ENCODE measurements at places on chromosomes 11 and 22. TPM values are rescaled to one million over a fixed set of nuclear protein-coding genes. Genes with fewer than 3 reads are reported as not detected.

Gene ALG8
- polyA plus RNA-seq = 130 TPM

Gene TIGD3
- 1.5 TPM for polyA plus RNA-seq

Gene TMA7B
- polyA plus RNA-seq = not detected

Gene OR52N1
- polyA plus RNA-seq = not detected

Gene TRIM48
- not detected for polyA plus RNA-seq

- no peak for DNase-seq
- H3K4me3 ChIP-seq = no peak overlapping the region
- H3K27ac ChIP-seq = peak overlapping the region; percentile 18
- no peaks in the 10 kb centered on the region for H3K27me3 ChIP-seq
These were observed 54.3 kb downstream of the FAT3 start for GRCh38 chr11:92278791-92279433.

DNA sequence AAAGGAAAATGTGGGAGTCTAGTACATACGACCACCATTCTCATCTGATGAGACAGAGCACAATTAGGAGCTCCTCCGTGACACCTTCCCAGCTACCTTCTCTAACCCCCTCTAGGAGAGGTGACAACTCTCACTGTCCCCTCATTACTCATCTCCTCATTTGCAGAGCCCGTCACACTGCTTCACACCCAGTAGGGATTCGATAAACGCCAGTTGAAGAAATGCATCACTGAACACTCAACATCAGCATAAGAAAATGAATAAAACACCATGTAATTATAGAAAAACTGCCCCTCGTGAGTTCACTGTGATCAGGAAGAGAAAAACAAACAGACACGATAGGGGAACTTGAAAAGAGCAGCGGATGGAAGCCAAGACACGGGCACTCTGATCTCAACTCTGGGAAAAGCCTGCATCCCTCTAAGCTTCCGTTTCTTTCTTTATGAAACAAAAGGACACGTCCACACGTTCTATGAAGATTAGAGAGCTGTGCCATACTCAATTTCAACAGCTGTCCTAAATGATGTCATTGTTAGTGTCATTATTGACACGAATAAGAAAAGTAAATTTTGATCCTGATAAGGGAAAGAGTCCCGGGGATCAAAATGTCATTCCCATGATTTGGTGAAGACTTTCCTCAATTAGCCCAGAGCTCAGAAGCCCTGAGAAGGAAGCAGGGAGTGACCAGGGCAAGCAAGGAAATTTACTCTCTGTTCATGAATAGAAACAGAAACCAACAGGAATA is 356.9 kb downstream of the LARGE1 start:
- H3K27me3 ChIP-seq = no peaks in the 10 kb centered on the region
- no peaks in the 10 kb centered on the region for H3K36me3 ChIP-seq
- no peak overlapping the region for H3K4me3 ChIP-seq
- H3K4me1 ChIP-seq = no peaks in the 10 kb centered on the region
- H3K27ac ChIP-seq = no peak overlapping the region

GRCh38 chr22:28030473-28030872 is 111.4 kb upstream of the PITPNB start:
- no peaks in the 10 kb centered on the region for H3K27me3 ChIP-seq
- H3K36me3 ChIP-seq = no peaks in the 10 kb centered on the region
- DNase-seq = no peak
- H3K4me3 ChIP-seq = no peak overlapping the region

- peak overlapping the region; percentile 36 for H3K4me3 ChIP-seq
- H3K27ac ChIP-seq = no peak overlapping the region
- peak; percentile 97 for DNase-seq
- H3K4me1 ChIP-seq = no peaks in the 10 kb centered on the region
- H3K27me3 ChIP-seq = peaks cover 4% of the 10 kb centered on the region
These were observed 81.7 kb upstream of the PRR5 start for GRCh38 chr22:44620129-44620840.

DNA sequence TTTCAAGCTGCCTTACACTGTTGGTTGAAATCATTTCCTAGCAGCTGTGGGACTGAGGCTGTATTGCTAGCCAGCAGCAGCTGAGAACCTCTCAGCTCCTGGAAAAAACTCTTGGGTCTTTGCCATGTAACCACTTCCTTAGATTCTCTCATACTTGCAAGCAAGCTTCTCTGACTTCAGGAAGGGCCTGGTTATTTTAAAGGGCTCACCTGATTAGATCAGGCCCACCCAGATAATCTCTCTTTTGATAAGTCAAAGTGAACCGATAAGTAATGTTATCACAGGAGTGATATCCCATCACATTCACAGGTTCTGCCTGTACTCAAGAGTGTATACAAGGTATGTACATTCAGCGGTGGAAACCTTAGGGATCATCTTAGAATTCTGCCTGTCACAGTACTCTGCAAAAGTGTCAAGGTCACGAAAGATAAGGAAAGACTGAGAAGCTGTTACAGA is 7.4 kb upstream of the CLPB start:
- H3K4me3 ChIP-seq = no peak overlapping the region
- H3K27me3 ChIP-seq = no peaks in the 10 kb centered on the region
- H3K4me1 ChIP-seq = no peaks in the 10 kb centered on the region

GRCh38 chr11:71309611-71310010 is 57.2 kb upstream of the SHANK2 start:
- H3K36me3 ChIP-seq = no peaks in the 10 kb centered on the region
- DNase-seq = no peak
- no peak overlapping the region for H3K4me3 ChIP-seq
- H3K4me1 ChIP-seq = no peaks in the 10 kb centered on the region

DNA sequence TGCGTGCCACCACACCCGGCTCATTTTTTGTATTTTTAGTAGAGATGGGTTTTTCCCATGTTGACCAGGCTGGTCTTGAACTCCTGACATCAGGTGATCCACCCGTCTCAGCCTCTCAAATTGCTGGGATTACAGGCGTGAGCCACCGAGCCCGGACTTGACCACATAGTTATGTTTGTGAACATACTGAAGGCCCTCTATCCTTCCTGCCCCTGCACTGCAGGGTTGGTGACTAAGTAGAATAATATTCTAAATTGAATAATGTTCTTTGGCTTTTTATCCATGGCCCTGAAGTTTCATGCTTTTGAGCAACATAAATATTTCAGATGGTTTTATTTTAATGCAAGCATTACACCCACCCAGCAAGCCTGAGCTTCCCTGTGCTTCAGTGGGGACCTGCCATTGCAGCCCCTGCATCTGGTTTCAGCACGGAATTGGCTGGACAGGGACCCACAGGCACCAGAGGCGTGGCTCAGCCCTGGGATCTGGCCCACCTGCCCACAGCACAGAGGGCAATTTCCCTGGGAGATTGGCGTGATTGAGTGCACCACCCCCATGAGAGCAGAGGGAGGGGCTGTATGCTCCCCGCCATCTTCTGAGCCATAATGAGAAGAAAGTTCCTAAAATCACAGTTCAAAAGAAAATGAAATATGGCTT is 460.5 kb downstream of the BRD1 start:
- H3K27me3 ChIP-seq = no peaks in the 10 kb centered on the region
- H3K4me1 ChIP-seq = no peaks in the 10 kb centered on the region
- DNase-seq = no peak

GRCh38 chr22:39453765-39454378 is 2.9 kb upstream of the MGAT3 start:
- no peak overlapping the region for H3K27ac ChIP-seq
- peak; percentile 56 for DNase-seq
- no peak overlapping the region for H3K4me3 ChIP-seq
- H3K4me1 ChIP-seq = peaks cover 18% of the 10 kb centered on the region
- H3K36me3 ChIP-seq = no peaks in the 10 kb centered on the region
- peaks cover 27% of the 10 kb centered on the region for H3K27me3 ChIP-seq

DNA sequence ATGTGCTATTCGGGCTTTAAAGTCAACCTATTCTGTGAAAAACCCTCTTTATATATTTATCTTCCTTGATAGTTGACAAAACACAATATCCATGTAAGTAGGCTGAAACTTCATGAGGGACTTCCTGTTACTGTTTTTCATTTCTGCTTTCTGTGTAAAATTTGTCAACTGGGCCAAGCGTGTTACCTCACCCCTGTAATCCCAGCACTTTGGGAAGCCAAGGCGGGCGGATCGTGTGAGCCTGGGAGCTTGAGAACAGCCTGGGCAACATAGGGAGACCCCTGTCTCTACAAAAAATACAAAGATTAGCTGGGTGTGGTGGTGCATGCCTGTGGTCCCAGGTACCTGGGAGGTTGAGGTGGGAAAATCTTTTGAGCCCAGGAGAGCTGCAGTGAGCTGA is 66.5 kb upstream of the SLC25A18 start:
- H3K27ac ChIP-seq = no peak overlapping the region
- DNase-seq = no peak
- H3K36me3 ChIP-seq = peaks cover 13% of the 10 kb centered on the region
- no peaks in the 10 kb centered on the region for H3K27me3 ChIP-seq
- H3K4me1 ChIP-seq = peaks cover 32% of the 10 kb centered on the region

DNA sequence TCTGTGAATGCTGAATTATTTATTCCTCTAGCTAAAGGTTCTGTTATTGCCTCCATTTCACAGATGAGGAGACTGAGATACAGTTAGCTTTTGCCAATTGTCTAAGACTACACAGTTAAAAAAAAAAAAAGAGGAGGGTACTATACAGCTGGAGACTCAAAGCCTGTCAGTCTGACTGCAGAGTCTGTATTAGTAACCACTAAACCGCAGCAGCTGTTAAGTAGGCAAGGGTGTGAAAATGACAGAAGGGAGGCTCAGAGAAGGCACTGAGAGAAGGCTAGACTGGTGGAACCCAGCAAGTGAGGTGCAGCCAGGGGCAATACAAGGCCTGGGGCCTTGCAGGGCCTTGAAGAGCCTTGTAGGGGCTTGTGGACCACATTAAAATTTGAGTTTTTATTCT is 181.2 kb downstream of the CSNK2A3 start:
- H3K4me3 ChIP-seq = no peak overlapping the region
- H3K27me3 ChIP-seq = no peaks in the 10 kb centered on the region
- H3K36me3 ChIP-seq = no peaks in the 10 kb centered on the region
- DNase-seq = no peak
- H3K4me1 ChIP-seq = no peaks in the 10 kb centered on the region

DNA sequence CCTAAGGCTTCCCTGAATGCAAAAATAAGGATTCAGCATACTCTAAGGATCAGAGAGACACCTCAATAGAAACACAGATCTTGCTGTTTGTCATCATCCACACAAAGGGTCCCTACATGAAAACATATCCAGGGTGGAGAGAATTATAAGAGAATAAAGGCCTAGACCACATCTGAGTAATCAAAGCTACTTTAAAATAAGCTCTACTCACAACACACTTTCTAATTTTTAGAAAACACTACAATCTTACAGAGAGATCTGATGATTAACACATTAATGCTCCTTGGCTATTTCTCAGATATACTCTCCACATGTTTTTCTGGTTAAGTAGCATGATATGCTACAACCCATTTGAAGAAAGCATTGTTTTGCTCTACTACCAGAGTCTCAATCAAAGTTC is 108.2 kb downstream of the ETS1 start:
- H3K36me3 ChIP-seq = peaks cover 11% of the 10 kb centered on the region
- no peaks in the 10 kb centered on the region for H3K4me1 ChIP-seq
- no peak overlapping the region for H3K27ac ChIP-seq
- no peaks in the 10 kb centered on the region for H3K27me3 ChIP-seq

GRCh38 chr11:11477695-11478420 is 124.8 kb upstream of the CSNK2A3 start:
- H3K4me1 ChIP-seq = peaks cover 10% of the 10 kb centered on the region
- no peaks in the 10 kb centered on the region for H3K27me3 ChIP-seq
- no peak overlapping the region for H3K4me3 ChIP-seq
- DNase-seq = no peak

Data from GM23338 (cell line).